ENCODE measurements at places on chromosomes 2 and 18.
A peak's percentile ranks its signal among the peaks of the same experiment; 100 is the strongest.

- H3K27ac ChIP-seq, result no peak overlapping the region
- no peak for DNase-seq
- no peak overlapping the region for H3K4me3 ChIP-seq
- peaks cover 10% of the 10 kb centered on the region for H3K4me1 ChIP-seq
Observed at GRCh38 chr18:8787794-8788193, 82.4 kb downstream of the MTCL1 start.

- H3K4me3 ChIP-seq, result no peak overlapping the region
- DNase-seq, result no peak
- no peaks in the 10 kb centered on the region for H3K27me3 ChIP-seq
- no peaks in the 10 kb centered on the region for H3K36me3 ChIP-seq
- peaks cover 97% of the 10 kb centered on the region for H3K4me1 ChIP-seq
- H3K27ac ChIP-seq, result no peak overlapping the region
Observed at GRCh38 chr2:134158295-134158694, 95.6 kb upstream of the MGAT5 start.

DNA sequence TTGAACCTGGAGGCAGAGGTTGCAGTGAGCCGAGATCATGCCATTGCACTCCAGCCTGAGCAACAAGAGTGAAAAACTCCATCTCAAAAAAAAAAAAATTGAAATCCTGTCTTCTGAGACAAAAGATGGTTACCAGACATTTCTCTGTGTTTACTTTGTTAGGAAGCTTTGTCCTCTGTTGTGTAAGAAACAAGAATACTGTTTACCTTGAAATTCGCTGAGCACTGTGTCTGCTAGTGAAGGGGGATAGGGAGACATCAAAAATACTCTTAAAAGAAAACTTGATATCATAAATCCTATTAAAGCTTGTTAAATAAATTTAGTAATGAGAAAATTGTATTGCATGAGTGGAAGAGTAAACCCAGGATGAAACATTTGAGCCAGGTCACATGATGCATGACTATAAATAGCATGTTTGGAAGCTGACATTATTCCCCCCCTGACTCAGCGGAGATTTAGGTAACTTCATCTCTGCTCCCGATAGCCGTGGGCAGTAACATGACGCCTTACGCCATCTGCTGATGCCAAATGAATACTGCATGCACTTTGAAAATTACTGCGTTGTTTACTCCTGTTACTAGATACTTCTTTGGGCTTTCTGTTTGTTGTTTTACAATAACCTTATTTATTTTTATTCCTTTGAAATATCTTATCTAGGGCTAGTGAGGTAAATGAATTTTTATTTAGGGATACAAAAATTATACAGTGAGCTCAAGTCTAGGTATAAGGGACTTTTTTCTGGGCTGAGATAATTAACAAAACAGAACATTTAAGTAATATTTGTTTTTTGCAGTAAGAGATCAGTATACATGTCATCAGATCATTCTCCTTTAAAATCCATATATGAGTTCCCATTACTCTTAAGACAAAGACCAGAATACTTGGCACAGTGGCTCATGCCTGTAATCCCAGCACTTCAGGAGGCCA is 134.9 kb downstream of the MAP3K20 start:
- H3K4me1 ChIP-seq, result no peaks in the 10 kb centered on the region
- H3K27ac ChIP-seq, result no peak overlapping the region
- DNase-seq, result peak; percentile 28
- no peaks in the 10 kb centered on the region for H3K36me3 ChIP-seq
- no peaks in the 10 kb centered on the region for H3K27me3 ChIP-seq

DNA sequence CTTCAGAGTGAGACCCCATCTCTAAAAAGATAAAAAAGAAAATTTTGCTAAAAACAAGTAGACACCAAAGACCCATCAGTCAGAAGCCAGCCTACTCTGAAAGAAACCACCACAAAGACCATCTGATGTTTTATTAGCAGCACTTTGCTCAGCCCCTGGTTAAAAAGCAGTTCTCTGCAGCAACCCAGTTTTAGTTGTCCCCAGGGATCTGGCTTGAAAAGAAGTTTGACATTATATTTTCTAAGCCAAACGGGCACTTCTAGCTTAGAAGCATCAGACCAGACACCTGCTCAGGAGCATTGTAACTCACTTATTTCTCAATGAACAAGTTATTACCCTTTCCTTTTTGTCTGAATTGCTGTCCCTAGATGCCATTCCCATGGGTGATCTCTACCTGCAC is 164.2 kb upstream of the ETAA1 start:
- no peak overlapping the region for H3K27ac ChIP-seq
- peaks cover 21% of the 10 kb centered on the region for H3K27me3 ChIP-seq
- DNase-seq, result no peak
- H3K36me3 ChIP-seq, result no peaks in the 10 kb centered on the region
- no peak overlapping the region for H3K4me3 ChIP-seq
- no peaks in the 10 kb centered on the region for H3K4me1 ChIP-seq

GRCh38 chr2:119838179-119838578 is 78.5 kb downstream of the PTPN4 start:
- no peak overlapping the region for H3K27ac ChIP-seq
- DNase-seq, result no peak
- H3K4me3 ChIP-seq, result no peak overlapping the region
- no peaks in the 10 kb centered on the region for H3K27me3 ChIP-seq
- H3K36me3 ChIP-seq, result peaks cover 4% of the 10 kb centered on the region

- no peak for DNase-seq
- no peaks in the 10 kb centered on the region for H3K27me3 ChIP-seq
- peaks cover 9% of the 10 kb centered on the region for H3K36me3 ChIP-seq
Observed at GRCh38 chr2:226776104-226776503, 23.5 kb downstream of the IRS1 start.

- DNase-seq, result no peak
- no peaks in the 10 kb centered on the region for H3K27me3 ChIP-seq
- peaks cover 27% of the 10 kb centered on the region for H3K4me1 ChIP-seq
- H3K4me3 ChIP-seq, result no peak overlapping the region
Observed at GRCh38 chr2:39523308-39524044, 86.4 kb upstream of the MAP4K3 start.

- peaks cover 11% of the 10 kb centered on the region for H3K27me3 ChIP-seq
- no peak for DNase-seq
- no peak overlapping the region for H3K27ac ChIP-seq
- H3K4me3 ChIP-seq, result no peak overlapping the region
- H3K36me3 ChIP-seq, result peaks cover 7% of the 10 kb centered on the region
Observed at GRCh38 chr2:236916181-236916580, 169.5 kb upstream of the COPS8 start.

DNA sequence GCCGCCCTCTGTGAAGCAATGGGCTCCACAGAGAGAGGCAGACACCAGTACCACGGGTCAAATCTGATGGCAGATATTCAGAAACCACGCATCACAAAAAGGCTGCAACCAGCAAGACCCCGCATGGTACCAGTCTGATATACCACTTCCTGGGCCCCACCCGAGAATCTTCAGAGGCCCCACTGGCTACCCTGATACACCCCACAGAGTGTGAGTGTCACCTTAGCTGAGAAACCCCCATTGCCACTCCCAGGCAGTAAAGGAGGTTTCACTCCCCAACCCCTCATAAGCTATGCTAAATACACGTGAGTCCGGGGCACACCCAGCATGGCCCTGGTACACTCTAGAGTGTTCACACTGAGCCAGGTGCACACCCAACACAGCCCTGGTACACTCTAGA is 160.0 kb downstream of the EIPR1 start:
- no peak for DNase-seq
- peaks cover 7% of the 10 kb centered on the region for H3K36me3 ChIP-seq
- H3K27me3 ChIP-seq, result no peaks in the 10 kb centered on the region
- H3K27ac ChIP-seq, result no peak overlapping the region
- no peak overlapping the region for H3K4me3 ChIP-seq
- H3K4me1 ChIP-seq, result peaks cover 3% of the 10 kb centered on the region

GRCh38 chr2:53778536-53779162 is 8.1 kb downstream of the ASB3 start:
- peaks cover 27% of the 10 kb centered on the region for H3K4me1 ChIP-seq
- H3K36me3 ChIP-seq, result no peaks in the 10 kb centered on the region
- no peak for DNase-seq
- no peak overlapping the region for H3K4me3 ChIP-seq
- no peak overlapping the region for H3K27ac ChIP-seq
- no peaks in the 10 kb centered on the region for H3K27me3 ChIP-seq

GRCh38 chr18:63148449-63149301 is 170.9 kb downstream of the BCL2 start:
- H3K4me1 ChIP-seq, result peaks cover 25% of the 10 kb centered on the region
- H3K27me3 ChIP-seq, result no peaks in the 10 kb centered on the region
- peak overlapping the region; percentile 62 for H3K27ac ChIP-seq
- no peaks in the 10 kb centered on the region for H3K36me3 ChIP-seq

DNA sequence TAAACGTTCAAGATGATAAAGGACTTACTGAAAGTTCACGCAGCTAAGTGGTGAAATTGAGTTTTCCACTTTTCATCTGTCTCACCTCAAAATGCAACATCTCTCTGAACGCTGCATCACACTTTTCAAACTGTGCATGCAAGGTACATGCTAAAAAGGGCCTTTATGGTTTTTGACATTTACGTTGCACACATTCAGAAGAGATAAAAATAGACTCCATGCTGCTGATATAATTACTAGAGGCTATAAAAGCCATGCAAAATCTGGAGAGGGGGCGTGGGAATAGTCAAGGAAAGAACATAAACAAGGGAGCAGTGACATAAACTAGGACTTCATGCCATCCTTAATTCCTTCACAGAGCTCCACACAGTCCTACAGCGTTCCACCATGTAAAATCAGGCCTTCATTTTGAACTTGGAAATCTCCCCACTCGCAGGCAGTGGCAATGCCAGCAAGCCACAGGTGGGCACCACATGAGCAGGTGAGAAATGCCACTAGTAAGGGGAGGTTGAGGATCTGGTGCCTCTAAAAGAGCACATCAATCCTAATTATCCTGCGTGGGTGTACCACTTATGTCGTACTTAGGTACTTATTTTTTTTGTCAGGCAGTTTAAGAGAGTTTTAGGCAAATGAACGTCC is 71.4 kb downstream of the ZEB2 start:
- peak overlapping the region; percentile 44 for H3K27ac ChIP-seq
- no peak for DNase-seq
- no peaks in the 10 kb centered on the region for H3K27me3 ChIP-seq
- H3K4me1 ChIP-seq, result peaks cover 52% of the 10 kb centered on the region
- H3K4me3 ChIP-seq, result no peak overlapping the region

GRCh38 chr2:217729421-217730053 is 273.3 kb downstream of the TNS1 start:
- DNase-seq, result no peak
- peaks cover 19% of the 10 kb centered on the region for H3K27me3 ChIP-seq
- no peak overlapping the region for H3K27ac ChIP-seq
- peaks cover 8% of the 10 kb centered on the region for H3K36me3 ChIP-seq
- no peak overlapping the region for H3K4me3 ChIP-seq

DNA sequence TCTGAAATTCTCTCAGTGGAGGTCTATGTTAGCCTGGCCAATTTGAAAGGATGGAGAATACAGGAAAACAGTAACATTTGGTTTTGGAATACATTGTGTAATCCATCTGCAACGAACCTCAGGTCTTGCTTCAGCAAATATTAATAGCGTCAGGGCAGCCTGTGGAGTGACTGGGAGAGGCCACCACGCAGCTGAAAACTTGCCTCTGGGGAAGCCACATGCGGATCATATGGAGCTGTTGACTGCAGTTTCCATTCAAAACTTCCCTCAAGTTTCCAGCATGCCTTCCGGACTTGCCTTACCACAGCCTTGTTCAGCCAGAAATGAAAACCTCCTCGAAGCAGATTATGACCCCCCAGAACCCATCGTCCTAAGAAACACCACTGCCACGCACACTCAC is 25.7 kb downstream of the BCL11A start:
- H3K27ac ChIP-seq, result peak overlapping the region; percentile 95
- no peak for DNase-seq
- H3K27me3 ChIP-seq, result no peaks in the 10 kb centered on the region

DNA sequence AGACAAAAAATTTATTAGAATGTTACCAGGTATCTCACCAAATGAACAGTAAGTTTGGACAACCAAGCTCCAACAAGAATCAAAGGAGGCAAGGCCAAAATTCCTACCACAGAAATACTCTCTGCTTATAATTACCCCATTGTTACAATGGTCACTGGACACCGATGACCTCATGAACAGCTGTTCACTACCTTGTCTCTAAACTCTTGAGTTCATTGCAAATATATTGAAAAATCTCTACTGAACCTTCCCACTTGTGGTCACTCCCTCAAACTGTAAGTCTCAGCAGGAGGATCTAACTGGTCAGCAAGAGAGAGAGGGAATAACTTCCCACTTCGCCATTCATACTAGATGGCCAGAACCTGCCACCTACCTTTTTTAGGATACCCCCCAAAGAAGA is 50.0 kb downstream of the ERBB4 start:
- no peaks in the 10 kb centered on the region for H3K36me3 ChIP-seq
- H3K4me3 ChIP-seq, result no peak overlapping the region
- no peaks in the 10 kb centered on the region for H3K27me3 ChIP-seq
- no peak for DNase-seq

- no peak overlapping the region for H3K4me3 ChIP-seq
- DNase-seq, result no peak
- no peak overlapping the region for H3K27ac ChIP-seq
- H3K4me1 ChIP-seq, result no peaks in the 10 kb centered on the region
- H3K36me3 ChIP-seq, result peaks cover 57% of the 10 kb centered on the region
Observed at GRCh38 chr2:6846967-6847681, 18.6 kb downstream of the CMPK2 start.

- DNase-seq, result no peak
- H3K36me3 ChIP-seq, result no peaks in the 10 kb centered on the region
- H3K27me3 ChIP-seq, result peaks cover 3% of the 10 kb centered on the region
- no peaks in the 10 kb centered on the region for H3K4me1 ChIP-seq
- no peak overlapping the region for H3K27ac ChIP-seq
Observed at GRCh38 chr2:239729151-239729550, 296.0 kb downstream of the NDUFA10 start.

DNA sequence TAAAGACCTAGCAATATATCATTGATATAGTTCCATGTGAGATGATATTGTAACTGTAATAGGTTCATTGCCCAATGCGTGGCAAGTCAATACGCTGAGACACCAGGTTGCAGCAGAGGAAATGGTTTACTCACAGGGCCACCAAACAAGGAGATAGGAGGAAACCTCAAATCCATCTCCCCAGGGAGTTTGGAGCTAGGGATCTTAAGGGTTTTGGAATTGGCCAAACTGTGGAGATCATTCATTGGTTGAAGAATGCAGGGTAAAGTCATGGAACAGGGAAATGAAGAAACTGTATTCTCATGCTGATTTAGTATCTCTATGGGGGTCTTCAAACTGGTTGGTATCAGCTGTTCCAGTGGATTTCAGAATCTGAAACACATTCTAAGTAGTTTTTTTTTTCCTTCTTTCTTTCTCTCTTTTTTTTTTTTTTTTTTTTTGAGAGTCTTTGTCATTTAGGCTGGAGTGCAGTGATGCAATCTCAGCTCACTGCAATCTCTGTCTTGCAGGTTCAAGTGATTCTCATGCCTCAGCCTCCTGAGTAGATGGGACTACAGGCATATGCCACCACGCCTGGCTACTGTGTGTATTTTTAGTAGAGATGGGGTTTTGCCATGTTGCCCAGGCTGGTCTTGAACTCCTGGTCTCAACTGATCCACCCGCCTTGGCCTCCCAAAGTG is 30.7 kb upstream of the PPM1B start:
- no peaks in the 10 kb centered on the region for H3K4me1 ChIP-seq
- H3K27ac ChIP-seq, result no peak overlapping the region
- peaks cover 5% of the 10 kb centered on the region for H3K36me3 ChIP-seq
- no peak overlapping the region for H3K4me3 ChIP-seq
- DNase-seq, result no peak
- H3K27me3 ChIP-seq, result peaks cover 5% of the 10 kb centered on the region

- no peak overlapping the region for H3K4me3 ChIP-seq
- H3K27me3 ChIP-seq, result no peaks in the 10 kb centered on the region
- peaks cover 14% of the 10 kb centered on the region for H3K36me3 ChIP-seq
- no peak overlapping the region for H3K27ac ChIP-seq
- H3K4me1 ChIP-seq, result no peaks in the 10 kb centered on the region
Observed at GRCh38 chr2:33406622-33407021, 69.8 kb upstream of the RASGRP3 start.

- no peak for DNase-seq
- H3K27me3 ChIP-seq, result peaks cover 11% of the 10 kb centered on the region
- no peak overlapping the region for H3K4me3 ChIP-seq
- peaks cover 9% of the 10 kb centered on the region for H3K4me1 ChIP-seq
- no peaks in the 10 kb centered on the region for H3K36me3 ChIP-seq
Observed at GRCh38 chr2:215917953-215918620, 95.3 kb downstream of the MREG start.

All from naive B cell (primary cell).